Stimulated activated CD8-positive, alpha-beta memory T cell treated with anti-CD3 and anti-CD28 coated beads, Interleukin-4, amount 100 ng/mL, for 48 hours (primary cell): ENCODE measurements at places on chromosomes 7 and 10.

DNA sequence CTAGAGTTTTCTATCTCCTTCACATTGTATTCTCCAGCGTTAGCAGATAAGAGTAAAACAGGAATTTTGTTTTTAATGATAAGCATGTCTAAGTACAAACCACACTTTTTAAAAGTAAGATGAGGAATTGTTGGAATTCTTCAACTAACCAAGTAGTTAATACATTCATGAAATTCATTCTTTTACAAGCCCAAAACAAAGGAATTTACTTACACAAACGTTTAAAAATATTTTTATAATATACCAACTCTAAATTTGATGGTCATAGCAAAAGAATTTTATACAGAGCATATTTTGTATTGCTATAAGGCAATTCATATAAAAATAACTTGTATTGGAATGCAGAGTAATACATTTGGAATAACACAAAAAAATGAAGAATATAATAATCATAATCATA is 51.3 kb downstream of the TWIST1 start:
- no peak for DNase-seq

- DNase-seq = no peak
These were observed 114.9 kb upstream of the ZEB1 start for GRCh38 chr10:31204090-31204489.

GRCh38 chr10:14060320-14061070 is 270.2 kb downstream of the FRMD4A start:
- DNase-seq = no peak

- no peak for DNase-seq
These were observed 7.6 kb downstream of the CYCS start for GRCh38 chr7:25117226-25118047.

DNA sequence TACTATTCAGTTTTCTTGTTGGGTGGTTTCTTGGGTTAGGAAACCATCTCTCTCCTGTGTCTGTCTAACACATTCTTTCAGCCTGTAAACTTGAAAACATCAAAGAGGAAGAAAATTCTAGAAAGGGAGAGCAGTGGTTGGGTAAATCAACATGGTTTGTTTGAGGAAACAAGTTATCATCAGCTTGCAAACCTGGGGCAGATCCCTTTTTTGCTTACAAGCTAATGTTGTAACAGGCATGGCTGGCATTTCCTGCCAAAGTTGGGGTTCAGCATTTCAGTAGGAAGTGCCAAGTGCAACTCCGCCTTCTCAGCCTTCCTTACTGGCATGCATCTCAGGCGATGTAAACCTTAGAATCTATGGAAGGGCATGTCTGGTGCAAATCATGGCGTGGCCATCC is 112.6 kb downstream of the EEPD1 start:
- no peak for DNase-seq

- DNase-seq = no peak
These were observed 71.2 kb upstream of the TRIM24 start for GRCh38 chr7:138388673-138389491.

GRCh38 chr7:48296966-48297365 is 125.7 kb downstream of the ABCA13 start:
- DNase-seq = no peak

DNA sequence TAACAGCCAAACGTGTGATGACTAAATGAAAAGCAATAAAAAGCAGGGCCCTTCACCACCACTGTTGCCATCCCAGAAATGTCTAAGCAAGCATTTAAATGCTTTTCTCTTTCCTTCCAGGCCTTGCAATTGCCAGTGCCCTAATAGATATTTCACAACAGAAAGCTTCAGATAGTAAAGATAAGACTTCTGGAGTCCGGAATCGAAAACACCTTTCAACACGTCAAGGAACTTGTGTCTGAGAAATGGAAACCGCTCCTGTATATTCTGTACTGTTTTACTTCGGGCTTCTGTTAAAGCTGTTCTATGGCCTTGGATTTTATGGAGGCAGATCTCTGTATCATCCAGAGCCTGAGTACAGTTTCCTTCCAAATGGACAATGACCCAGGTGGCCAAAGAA is 328.5 kb downstream of the GFRA1 start:
- DNase-seq = no peak

DNA sequence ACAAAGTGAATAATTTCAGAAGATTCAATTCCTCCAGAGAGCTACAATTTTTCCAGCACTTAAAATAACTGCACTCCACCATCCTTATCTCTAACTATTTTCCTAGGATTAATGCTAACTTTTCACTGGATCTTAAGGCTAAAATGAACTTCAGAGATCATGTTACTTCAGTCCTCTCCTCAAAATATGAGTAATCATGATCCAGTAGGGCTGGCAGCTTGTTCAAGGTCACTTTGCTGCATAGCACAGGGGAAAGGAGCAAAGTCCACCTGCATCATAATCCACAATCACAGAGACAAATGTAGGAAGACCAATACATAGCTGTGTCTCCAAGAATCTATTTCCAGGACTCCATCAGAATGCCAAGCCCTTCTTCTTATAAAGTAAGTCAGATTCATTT is 150.3 kb downstream of the LRRTM3 start:
- no peak for DNase-seq

DNA sequence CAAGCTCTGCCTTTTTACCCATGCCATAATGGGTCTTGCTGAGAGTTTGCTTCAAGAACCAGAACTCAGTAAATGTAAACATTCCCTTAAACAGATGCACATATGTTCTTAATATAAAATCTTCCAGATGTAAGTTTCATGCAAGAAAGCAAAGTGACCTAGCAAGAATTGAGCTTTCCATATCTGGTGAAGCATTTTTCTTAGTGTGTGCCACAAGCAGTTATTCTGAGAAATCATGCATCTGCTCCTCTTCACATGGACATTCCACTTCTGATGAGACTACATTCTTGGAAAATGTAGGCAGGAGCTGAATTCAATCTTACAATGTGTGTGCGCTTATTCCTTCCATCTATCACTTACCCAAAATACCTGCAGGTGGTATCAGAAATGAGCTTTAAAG is 227.8 kb upstream of the LRRTM3 start:
- no peak for DNase-seq

DNA sequence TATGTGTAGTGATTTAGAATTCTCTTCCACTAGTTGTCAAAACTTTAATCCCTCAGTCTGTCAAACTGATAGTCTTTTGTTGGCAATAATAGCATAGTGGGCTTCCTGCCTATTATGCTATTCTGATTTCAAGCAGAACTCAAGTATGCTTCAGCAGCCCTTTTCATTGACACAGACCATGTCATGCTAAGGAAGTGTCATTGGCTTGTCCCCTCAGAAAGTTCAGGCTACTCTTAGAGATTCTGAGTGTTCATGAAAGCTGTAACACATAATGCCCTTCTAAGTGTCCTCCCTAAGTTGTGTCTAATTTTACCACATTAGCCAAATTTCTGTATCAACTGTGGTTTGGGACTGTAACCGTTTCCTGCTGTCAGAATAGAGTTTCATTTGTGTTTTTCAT is 198.7 kb downstream of the THSD7A start:
- DNase-seq = no peak

DNA sequence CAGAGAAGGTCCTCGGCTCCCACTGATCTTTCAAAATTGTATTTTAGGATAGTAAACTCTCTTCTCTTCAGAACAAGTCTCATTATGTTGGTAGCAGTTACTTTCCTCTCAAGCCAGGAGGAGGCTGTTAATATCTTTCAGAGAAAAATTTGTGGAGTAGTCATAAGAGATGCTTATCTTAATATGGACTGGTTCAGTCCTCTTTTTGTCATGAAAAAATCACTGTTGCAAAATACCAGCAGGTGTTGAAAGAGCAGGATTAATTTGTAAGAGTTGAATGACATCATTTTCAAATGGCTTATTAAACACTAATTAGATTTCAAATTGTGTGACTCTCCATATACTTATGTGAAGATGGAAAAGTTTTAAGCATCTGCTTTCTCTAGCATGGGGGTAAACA is 662.5 kb downstream of the POM121L12 start:
- no peak for DNase-seq

- DNase-seq = no peak
These were observed 12.8 kb downstream of the CDHR3 start for GRCh38 chr7:105975770-105976417.

DNA sequence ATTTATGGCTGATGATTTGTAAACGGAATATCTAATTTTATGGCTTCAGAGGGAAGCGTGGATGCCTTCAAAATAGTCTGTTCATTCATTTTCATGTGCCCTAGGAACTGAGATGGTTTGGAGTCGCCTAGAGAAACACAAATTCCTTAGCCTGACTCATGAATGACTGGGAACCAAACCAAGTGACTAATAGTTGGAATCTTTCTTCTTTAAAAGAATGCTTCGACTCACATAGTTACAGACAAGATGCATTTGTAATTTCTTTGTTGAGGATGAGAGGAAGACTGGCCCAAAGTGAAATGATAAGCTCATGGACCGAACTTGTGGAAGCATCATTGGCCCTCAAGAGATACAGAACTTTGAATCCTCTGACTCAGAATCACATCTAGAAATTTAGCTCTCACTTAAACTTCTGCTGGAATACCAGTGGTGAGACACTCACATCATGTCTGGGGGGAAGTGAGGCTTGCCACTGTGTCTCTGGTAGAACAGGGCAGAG is 1107.2 kb downstream of the NRG3 start:
- DNase-seq = no peak

GRCh38 chr7:76281706-76282343 is 20.6 kb upstream of the HSPB1 start:
- no peak for DNase-seq
